ENCODE measurements at places on chromosomes 1 and 21. TPM values are rescaled to one million over a fixed set of nuclear protein-coding genes. Genes with fewer than 3 reads are reported as not detected.

DNA sequence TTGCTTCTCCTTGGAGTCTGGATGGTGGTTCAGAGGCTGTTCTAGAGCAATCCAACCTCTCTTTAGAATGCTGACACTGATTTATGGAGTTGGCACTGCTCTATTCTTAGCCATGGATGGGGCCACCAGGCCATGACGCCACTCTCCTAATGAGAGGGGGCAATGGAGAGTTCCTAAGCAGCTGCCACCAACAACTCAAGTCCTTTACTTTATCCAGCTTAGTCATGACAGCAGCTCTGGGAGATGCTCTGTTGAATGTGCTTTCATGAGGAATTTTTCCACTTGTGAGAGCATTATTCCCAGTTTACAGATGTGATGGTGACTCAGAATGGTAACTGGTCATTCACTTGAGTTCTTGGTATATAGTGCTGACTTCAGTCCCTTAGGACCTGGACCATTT is 366.3 kb downstream of the HHAT start:
- no peak for DNase-seq

The SYCP1 gene
- 0.32 TPM for polyA plus RNA-seq

The ACTA1 gene
- 1.0 TPM for polyA plus RNA-seq

GRCh38 chr1:153485863-153486262 is 25.4 kb upstream of the S100A7 start:
- DNase-seq, result no peak

The LMX1A gene
- polyA plus RNA-seq, result not detected

Data from left lung (tissue), 14 donors.